ENCODE measurements at places on chromosomes 5 and 9.

- peak; percentile 47 for DNase-seq
These were observed 51.0 kb upstream of the NFIL3 start for GRCh38 chr9:91474656-91475055.

DNA sequence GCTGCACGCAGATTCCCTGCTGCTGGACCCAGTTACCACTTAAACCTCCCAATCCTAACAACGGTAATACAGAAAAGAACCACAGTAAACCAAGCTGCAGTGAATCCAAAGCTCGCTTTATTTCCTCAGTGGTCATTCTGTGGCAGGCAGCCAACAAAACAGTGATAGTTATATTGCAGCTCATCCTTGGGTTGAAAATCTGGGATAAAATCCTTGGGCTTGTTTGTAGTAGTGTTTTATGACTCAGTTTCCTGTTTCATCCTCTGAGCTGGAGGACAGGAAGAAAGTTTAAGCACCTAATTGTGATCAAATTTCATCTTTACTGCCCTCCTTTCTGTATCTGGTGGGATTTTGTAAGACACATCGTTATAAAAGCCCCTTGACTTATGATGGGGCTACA is 31.4 kb downstream of the HMGCR start:
- DNase-seq, result peak; percentile 61

DNA sequence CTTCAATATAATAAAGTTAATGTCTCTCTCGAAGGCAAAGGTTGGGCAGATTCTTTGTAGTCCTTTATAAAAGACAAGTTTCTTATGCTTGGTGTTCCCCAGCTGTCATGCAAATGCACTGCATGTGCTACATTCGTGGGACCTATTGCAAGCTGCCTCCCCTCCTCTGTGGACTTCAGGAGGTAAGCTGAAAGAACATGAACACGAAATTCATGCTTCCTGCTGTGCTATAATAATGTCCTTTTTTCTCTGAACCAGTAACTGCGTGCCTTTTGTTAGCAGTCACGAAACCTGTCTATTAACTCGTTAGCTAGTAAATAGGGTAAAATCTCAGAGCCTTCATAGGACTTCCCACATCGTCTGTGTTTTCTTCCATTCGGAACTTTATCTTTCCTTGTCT is 363.5 kb downstream of the CDH9 start:
- no peak for DNase-seq

DNA sequence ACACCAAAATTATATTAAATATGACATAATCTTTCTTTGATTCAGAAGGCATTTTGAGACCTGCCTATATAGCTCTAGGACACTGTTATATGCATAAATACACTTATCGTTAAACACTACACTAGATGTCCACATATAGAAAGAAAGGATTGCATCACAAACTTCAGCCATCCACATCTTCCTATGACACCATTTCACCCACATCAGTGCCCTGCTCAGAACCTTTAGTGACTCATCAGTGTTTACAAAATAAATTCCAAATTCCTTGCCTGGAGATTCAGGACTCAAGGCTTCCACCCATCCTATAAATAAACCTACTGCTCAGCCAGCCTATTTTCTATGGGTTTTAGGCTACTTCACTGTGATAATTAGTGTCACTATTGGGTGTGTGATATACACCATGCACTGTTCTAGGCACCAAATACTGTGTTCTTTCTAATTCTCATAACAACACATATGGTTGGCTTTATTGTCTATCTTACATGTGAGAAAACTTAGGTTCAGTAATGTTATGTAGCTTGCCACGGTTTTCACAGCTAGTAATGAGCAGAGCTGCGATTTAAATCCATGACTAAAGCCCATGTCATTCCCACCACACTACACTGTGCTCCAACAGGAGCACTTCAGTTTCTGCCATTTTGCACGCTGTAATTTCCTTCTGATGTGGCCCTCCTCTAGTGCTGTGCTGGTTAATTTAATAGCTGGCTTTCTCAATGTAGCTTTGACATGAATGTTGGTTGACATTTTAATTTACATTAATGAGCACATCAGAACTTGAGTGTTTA is 103.3 kb downstream of the SREK1 start:
- peak; percentile 87 for DNase-seq

GRCh38 chr9:130629443-130630070 is 34.8 kb upstream of the PRDM12 start:
- DNase-seq, result no peak

- no peak for DNase-seq
These were observed 76.5 kb downstream of the WNK2 start for GRCh38 chr9:93260263-93261066.

DNA sequence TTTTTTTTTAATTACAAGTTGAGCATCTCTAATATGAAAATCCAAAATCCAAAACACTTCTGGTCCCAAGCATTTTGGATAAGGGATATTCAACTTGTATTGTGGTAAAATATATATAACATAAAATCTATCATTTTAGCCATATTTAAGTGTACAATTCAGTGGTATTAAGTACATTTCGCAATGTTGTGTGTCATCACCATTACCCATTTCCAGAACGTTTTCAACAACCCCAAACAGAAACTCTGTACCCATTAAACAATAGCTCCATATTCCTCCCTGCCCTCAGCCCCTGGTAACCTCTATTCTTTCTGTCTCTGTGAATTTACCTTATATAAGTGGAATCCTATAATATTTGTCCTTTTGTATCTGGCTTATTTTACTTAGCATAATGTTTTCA is 24.9 kb downstream of the TICAM2 start:
- no peak for DNase-seq
